Kidney epithelial cell (primary cell): ENCODE measurements at places on chromosomes 16 and 17.

DNA sequence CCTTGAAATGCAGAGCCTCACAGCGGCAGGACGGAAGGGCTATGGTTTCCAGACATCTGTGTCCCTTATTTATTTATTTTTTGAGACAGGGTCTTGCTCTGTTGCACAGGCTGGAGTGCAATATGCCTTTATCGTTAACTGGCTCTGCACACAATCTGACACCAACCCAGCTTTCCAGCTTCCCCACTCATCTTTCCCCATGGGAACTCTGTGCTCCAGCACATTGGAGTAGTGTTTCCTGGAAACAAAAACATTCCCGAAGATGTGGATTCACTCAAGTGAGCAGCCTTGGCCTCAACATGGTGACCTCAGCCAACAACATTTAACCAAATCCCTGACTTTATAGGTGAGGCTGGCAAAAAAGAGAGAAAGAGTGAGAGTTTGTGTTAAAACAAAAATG lies 307.1 kb downstream of the TMEM114 start:
- DNase-seq = no peak

GRCh38 chr16:77246150-77246549 lies 46.9 kb downstream of the SYCE1L start:
- DNase-seq = no peak

- peak; percentile 59 for DNase-seq
These were observed 697 bp downstream of the CTF1 start for GRCh38 chr16:30896889-30897733.

- DNase-seq = no peak
These were observed 16.8 kb upstream of the STAT3 start for GRCh38 chr17:42405076-42405475.

DNA sequence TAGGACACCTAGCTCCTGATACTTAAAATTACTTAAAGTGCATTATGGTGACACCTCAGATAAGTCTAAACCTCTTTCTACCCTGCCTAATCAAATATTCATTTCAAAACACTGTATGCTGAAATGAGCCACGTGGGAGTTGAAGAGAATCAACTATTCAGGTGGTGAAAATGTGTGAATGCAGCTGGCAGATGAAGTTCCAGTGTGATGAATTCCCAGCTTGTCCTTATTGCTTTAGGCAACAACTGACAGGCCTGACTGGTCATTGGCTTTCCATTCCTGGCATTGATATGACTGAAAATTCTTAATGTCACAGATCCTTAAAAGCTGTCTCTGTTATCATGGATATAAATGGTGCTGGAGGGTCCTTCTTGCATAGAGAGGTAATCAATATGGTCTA lies 301.9 kb upstream of the TBX2 start:
- no peak for DNase-seq

GRCh38 chr17:3572231-3572630 lies 14.6 kb upstream of the TRPV3 start:
- no peak for DNase-seq

DNA sequence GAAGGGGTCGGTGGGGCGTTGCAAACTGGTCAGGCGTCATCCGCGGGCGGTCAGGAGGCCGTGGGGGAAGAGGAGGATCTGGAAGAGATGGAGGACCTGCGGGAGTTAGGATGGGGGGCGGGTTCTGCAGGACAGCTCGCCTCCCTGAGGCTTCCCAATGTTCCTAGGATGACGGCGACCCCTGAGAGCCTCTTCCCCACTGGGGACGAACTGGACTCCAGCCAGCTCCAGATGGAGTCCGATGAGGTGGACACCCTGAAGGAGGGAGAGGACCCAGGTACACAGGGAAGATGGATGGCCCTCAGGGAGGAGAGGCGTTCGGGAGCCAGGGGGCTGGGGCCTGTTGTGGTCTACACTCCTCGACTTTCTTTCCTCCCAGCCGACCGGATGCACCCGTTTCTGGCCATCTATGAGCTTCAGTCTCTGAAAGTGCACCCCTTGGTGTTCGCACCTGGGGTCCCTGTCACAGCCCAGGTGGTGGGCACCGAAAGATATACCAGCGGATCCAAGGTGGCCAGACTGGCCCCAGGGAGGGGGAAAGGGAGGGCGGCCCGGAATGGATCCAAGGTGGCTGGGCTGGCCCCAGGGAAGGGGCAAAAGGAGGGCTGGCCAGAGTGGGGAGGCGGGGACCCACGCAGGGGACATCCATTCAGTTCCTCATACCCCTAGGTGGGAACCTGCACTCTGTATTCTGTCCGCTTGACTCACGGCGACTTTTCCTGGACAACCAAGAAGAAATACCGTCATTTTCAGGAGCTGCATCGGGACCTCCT lies 839 bp downstream of the PLD2 start:
- DNase-seq = no peak

- DNase-seq = no peak
These were observed 500.1 kb downstream of the MAF start for GRCh38 chr16:79100447-79100846.

- DNase-seq = no peak
These were observed 196.6 kb downstream of the RBFOX3 start for GRCh38 chr17:79414063-79414792.

GRCh38 chr17:21146362-21147015 lies 19.7 kb downstream of the DHRS7B start:
- DNase-seq = no peak

GRCh38 chr17:81869221-81870130 lies 1.7 kb downstream of the ARHGDIA start:
- DNase-seq = no peak

DNA sequence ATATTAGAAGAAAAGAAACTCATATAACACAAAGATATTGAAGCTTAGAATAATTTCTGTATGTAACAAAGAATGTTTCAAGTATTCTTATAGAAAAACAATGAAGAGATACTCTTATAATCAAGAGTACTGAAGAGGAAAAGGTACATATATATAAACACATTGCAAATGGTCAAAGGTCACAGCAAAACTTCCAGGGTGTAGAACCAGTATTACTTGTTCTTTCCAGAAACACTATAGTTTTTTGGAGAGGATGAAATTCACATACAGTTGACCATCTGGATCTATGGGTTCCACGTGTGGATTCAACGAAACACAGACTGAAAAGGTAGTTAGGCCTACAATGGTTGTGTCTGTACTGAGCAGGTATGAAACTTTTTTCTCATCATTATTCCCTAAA lies 22.6 kb downstream of the PRPSAP1 start:
- no peak for DNase-seq

DNA sequence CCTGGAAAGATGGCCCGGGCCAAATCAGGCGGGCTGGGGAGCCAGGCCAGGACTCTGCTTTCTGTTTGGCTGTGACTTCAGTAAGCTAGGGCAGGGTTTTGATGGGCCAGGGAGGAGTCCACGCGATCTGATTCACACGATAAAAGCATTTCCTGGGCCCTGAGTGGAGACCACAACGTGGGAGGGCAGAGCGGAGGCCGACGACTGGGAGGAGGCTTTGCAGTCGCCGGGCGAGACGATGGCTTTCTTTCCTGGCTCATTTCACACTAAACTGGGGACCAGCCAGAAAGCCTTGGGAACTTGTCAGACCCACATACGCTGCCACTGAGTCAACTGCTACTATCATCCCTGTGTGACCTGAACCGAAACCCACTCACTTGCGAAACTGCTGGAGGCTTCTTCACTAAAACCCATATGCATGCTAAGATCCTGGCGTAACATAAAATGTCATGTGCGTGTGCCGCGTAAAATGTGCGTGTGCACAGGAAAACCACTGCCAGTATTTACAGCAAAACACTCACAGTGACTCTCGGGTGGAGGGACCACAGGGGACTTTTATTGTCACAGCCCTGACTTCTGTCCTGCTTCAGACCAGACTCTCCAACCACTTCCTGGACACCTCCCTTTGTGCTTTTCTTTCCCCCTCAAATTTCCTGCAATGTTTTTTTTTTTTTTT lies 14.2 kb upstream of the RHBDF2 start:
- DNase-seq = peak; percentile 73

GRCh38 chr16:79929260-79929965 lies 328.9 kb upstream of the MAF start:
- no peak for DNase-seq

GRCh38 chr17:57605675-57606105 lies 139.4 kb downstream of the CCDC182 start:
- no peak for DNase-seq

DNA sequence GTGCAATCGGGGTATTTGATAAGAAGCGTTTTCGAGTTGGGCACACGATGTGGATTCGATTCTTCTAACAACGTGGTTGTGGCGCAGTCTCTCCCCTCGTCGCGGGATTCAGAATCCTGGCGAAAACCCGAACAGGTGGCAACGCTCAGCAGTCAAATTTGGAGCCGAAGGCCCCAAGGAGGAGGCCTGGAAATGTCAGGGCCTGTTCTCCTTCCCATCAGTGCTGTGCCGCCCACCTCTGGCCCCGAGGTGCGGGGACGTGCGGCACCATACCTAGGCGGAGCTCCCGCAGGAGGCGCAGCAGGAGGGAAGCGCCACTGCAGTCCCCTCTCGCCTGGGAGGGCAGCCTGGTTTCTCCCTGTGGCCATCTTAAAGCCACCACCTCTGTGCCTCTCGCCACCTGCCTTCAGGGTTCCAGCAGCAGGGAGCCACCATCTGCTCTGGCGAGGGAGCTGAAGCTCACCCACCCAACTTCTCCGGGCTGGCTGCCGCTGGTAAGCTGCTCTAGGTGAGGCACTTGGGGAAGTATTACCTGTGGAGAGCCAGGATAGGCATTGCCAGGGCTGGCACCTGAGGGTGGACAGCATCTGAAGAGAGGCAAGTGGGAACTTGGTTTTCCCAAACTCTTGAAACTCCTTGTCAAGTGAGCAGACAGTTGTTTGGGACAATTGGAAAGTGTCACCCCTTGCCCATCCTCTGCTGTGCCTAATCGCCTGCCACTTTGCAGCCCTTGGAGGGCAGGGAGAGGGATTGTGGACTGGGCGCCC lies 2.6 kb upstream of the AATF start:
- DNase-seq = no peak

DNA sequence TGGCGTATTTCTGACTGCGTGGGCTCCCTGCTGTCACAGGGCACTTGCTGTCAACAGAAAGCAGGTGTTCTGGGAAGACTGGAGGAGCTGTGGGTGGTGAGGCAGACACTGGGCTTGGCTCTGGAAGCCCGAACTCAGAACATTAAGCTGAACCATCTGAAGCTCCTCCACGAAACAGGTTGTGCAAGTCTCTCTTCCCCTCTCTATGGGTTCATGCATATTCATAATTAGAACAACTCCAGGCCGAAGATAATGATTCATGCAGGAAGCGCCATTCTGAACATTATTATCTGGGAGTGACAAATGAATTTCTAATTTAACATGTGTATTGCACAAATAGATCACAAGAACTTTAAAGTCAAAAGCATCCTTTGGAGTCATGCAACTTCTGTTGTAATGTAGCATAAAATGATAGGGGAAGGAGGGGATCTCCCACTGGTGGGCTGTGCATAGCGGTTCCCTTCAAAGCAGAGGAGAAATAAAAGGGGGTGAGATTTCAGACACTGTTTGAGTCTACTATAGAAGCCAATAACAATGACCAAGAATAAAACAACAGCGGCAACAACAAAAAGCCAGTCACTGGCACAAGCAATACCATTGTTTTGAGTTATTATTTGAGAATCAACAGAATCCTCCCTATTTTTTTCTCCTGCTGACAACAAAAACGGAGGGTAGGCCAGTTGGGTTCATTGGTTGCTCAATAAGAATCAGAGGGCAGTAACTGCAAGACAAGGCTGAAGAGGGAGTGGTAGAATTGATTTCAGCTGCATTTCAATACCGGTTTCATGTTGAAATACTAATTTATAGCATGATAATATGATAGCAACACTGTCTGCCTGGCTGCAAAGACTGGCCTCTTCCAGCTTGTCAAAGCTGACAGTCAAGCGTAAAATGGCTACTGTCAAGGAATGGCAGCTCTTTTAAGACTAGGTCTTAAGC lies 407.3 kb downstream of the XYLT1 start:
- no peak for DNase-seq

DNA sequence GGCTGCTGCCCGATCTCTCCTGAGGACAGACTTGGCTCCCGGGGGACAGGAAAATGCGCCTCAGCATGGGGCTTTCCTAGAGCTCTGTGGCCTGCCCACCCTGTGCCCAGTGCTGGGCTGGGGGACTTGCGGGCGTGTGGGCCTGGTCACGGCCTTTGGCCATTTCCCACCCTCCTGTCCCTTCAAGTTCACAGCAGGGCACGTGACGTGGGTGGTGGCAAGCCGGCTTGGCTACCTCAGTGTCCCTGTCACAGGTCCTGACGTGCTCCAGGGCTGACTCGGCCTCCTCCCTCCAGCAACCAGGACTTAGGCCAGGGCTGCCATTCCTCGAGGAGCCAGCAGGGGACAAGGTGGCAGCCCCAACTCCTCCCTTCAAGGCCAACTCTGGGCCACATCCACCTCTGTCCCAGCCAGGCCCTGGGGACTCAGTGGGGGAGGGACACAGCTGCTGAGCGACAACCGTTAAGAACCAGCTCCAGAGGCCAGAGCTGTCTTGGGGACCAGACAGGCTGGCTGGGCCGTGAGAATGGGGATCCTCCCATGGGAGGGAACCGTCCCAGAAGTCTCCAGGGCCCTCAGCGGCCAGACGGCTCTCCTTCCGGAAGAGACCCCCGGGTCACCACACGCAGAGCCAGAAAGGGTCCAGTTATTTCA lies 981 bp upstream of the UNC13D start:
- DNase-seq = no peak

GRCh38 chr16:12334852-12335251 lies 358.3 kb downstream of the SNX29 start:
- no peak for DNase-seq

DNA sequence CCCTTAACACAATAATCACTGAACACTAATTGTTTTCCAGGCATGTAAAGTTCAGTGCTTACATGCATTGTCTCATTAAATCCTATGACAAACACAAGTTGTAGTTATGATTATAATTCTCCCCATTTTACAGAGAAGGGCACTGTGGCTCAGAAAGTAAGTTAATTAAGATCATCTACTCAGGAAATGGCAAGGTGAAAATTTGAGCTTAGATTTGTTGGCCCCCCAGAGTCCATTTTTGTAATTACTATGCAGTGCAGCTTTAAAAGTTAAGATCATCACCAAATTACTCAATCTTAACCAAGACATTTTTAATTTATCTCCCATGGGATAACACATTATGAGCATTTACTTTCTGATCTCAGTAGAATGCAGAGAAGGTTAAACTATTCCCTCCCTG lies 34.2 kb upstream of the CCL1 start:
- no peak for DNase-seq

DNA sequence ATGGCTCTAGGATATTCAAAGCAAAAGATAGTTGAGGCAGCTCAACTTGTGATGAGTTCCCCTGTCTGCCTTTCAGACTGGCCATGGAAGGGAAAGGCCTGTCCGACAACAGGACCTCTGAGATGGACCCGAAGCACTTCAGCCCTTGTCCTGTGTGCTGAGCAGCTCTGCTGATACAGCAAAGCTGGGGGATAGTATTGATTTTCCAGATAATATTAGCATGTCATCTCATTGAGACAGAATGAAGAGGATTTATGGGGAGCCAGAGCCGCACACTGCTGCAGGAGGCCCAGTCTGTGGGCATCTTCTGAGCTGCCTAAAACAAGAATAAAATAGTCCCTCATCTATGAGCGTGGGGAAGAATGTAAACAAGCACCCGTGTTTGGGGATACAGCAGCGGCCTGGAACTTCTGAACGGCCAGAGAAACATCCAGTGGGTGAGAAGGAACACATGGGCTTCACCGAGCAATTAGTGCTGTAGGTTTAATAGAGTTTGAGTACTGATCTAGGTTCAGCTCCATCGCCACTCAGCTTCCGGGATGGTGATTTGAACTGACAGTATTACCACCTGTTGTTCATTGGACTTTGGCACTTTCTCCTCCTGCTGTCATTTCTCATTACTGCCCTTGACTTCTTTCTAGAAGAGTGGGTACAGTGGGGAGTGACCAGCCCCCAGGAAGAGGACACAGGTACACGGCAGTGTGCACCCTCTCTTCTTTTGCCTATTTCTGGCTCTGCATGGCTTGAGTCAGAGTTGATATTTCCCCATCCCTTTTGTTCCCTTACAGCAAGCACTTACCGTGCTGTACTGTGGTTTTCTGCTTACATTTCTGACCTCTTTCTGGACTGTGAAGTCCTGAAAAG lies 96.5 kb upstream of the TBX2 start:
- no peak for DNase-seq
